ENCODE measurements at places on chromosomes 1 and 21.

DNA sequence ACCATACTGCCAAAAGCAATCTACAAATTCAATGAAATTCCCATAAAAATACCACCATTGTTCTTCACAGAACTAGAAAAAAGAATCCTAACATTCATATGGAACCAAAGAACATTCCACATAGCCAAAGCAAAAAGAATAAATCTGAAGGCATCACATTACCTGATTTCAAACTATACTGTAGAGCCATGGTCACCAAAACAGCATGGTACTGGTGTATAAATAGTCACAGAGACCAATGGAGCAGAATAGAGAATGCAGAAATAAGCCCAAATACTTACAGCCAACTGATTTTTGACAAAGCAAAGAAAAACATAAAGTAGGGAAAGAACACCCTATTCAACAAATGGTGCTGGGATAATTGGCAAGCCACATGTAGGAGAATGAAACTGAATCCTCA is 6.2 kb upstream of the DEPDC1 start:
- DNase-seq = no peak

- DNase-seq = no peak
These were observed 31.6 kb upstream of the NFIA start for GRCh38 chr1:61050541-61051442.

- peak; percentile 61 for DNase-seq
These were observed 297.5 kb downstream of the HHIPL2 start for GRCh38 chr1:222250376-222250775.

- DNase-seq = no peak
These were observed 40.4 kb downstream of the FRRS1 start for GRCh38 chr1:99725996-99726395.

GRCh38 chr1:215987092-215987875 is 420.2 kb downstream of the KCTD3 start:
- DNase-seq = peak; percentile 42

DNA sequence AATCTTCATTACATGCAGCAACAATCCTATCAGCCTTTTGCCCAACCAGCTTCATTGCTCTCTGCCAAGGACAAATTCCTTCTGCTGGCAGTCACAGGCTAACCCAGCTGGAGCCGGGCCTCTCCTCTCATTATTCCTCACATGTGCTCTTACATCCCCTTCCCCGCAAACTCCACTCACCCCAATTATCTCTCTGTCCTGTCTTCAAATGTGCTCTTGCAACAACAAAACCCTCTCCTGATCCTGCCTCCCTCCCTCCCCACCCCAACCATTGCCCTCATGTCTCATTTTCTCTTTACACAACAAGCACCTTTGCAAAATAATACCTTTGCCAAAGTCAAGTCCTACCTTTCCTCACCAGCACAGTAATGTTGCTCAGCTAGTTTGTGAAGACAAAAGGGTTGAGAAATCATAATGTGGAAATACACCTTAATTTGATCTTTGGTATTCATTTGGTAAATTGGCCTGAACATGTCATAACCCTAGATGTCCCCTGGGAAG is 36.0 kb upstream of the DHCR24 start:
- no peak for DNase-seq

- no peak for DNase-seq
These were observed 72.5 kb downstream of the ST6GALNAC5 start for GRCh38 chr1:76939817-76940216.

DNA sequence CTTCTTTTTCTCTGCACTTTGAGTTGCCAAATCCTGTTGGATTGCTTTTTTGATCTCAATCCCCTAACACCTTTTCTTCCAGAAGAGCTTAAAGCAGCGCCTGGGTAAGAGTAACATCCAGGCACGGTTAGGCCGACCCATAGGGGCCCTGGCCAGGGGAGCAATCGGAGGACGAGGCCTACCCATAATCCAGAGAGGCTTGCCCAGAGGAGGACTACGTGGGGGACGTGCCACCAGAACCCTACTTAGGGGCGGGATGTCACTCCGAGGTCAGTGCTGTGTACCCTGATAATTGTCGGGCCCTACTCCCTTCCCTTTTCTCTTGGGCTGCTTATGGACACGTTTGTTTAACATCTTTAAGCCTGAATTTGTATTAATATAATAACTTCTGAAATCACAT is 8.3 kb downstream of the CHTOP start:
- no peak for DNase-seq

DNA sequence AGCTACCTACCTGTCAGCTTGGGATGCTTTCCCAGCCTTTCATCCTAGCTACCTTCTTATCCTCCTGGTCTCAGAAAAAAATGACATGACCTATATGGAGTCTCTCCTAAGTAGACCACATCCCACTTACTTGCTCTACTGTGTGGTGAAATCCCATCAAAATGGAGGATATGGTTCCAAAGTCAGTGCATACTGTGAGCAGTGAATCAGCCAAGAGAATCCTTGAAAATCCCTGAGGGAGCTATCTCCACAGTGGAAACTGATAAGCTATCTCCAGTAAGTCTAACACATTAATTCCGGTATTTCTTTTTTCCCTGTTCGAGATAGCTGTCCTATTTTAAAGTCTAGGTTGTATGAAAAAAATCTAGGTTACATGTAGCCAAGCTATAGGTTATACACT is 189.7 kb downstream of the FGGY start:
- no peak for DNase-seq

DNA sequence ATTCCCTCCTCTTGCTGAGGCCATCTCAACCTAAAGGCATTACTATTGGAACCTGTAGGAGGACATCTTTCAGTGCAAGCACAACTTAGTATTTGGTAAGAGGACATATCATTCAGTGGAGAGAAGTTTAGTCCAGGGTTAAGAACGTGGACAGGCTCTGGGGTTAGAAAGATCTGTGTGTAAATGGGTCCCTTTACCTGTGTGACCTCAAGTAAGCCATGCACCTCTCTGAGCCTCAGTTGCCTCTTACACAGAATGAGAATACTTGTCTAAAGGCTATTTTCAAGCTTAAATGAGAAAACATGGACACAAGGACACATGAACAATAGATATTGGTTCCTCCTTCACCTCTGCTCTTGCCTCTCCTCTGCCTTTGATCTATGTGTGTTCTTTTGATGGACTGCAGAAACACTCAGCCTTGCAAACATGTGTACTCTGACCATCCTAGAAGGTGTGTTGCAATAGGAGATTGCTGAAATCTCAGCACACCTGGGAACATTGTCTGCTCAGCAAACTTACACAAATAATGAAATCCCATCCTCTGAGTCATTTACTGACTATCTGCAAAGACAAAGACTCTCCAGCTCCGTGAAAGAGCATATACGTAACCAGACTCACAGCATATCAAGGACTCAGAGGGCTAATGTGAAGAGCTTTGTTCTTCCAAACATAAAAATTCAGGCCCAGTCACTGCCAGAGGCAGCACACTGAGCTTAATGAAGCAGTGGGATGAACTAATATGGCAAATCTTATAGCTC is 143.8 kb downstream of the DAB1 start:
- DNase-seq = no peak

DNA sequence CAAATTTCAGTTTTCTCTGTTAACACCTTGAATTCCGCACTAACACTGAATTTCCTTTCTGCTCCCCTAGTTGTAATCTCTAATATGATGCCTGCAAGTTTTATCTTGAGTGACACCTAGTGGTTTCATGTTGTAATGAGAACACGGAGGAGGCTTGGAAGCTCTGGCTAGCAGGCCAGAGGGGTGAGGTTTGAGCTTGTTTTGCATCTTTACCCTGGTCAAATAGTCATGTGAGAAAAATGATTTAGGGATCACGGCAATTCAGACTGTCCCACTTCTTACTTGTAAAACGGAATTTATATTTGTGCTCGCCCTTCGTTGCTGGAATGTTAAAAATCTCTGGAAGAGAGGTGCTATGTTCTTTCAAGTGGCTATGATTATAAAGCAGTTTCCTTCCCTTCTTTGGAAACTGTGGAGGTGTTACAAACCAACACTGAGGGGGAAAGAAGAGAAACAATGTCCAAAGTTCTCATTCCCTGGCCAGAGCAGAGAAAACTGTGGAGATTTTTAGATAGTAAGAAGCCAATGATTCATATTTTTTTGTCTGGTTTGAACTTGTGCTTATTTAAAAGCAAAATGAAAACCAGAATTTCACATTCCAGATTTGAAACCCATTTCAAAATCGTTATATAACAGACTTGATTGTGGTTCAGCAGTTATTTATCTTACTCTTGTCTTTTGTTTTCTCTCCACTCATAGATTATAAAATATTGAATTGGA is 5.3 kb upstream of the MROH9 start:
- peak; percentile 45 for DNase-seq

GRCh38 chr1:150563340-150564038 is 14.3 kb downstream of the ADAMTSL4 start:
- DNase-seq = no peak

GRCh38 chr1:107785496-107786202 is 179.3 kb downstream of the VAV3 start:
- no peak for DNase-seq

- no peak for DNase-seq
These were observed 26.8 kb downstream of the LRRC53 start for GRCh38 chr1:74485622-74486021.

DNA sequence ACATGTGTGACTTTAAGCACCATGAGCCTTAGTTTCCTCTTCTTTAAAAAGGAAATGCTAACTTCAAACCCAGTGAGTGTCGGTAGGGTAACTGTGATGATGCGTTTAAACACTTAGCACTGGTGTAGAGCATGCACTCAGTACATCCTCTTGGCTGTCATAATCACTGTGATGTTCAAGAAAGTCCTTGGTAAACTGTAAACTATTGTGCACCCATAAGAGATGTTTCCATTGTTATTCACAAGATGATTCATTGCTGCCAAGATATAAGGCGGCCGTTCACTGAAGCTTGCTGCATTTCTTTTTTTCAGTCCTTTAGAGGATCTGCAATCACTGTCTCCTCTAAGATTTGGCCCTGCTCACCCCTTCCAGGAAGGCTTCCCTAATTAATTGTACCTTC is 61.8 kb upstream of the DAB1 start:
- no peak for DNase-seq

- DNase-seq = no peak
These were observed 51.7 kb downstream of the ABCA4 start for GRCh38 chr1:94068999-94069918.

- no peak for DNase-seq
These were observed 137.8 kb downstream of the GLIS1 start for GRCh38 chr1:53601031-53601745.

DNA sequence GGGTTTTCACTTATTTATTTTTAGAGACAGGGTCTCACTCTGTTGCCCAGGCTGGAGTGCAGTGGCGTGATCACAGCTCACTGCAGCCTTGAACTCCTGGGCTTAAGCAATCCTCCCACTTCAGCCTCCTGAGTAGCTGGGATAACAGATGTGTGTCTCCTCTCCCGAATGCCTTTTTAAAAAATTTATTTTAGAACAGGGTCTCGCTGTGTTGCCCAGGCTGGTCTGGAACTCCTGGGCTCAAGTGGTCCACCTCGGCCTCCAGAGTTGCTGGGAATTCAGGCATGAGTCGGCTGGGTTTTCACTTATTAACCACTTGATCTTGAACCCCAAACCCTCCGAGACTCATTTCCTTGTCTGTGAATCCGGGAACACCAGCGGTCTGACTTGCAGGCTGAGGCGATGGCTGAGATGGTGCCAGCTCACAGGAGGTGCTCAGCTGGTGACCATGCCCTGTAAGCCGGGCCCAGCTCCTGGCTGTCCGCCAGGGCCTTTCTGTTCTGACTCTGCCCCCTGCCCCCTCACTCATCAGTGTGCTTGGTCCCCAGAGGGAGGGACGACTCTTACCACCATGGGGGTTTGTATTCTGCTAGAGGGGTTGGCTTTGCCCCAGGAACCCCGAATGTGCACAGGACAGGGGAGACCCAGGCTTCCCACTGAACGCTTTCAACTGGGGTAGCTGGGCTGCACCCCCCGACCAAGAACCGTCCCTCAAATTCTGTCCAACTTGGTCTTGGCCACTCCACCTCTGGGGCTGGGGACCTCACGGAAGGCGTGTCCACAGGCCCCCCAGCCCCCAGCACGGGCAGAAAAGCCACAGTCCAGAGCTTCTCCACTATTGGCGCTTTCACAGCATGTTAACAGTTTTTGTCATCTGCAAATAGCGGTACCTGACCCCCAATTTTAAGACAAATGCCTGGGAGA is 22.5 kb downstream of the MMEL1 start:
- DNase-seq = no peak

- DNase-seq = no peak
These were observed 14.5 kb upstream of the C4BPB start for GRCh38 chr1:207073906-207074820.

GRCh38 chr1:46523496-46524353 is 27.7 kb downstream of the KNCN start:
- no peak for DNase-seq

DNA sequence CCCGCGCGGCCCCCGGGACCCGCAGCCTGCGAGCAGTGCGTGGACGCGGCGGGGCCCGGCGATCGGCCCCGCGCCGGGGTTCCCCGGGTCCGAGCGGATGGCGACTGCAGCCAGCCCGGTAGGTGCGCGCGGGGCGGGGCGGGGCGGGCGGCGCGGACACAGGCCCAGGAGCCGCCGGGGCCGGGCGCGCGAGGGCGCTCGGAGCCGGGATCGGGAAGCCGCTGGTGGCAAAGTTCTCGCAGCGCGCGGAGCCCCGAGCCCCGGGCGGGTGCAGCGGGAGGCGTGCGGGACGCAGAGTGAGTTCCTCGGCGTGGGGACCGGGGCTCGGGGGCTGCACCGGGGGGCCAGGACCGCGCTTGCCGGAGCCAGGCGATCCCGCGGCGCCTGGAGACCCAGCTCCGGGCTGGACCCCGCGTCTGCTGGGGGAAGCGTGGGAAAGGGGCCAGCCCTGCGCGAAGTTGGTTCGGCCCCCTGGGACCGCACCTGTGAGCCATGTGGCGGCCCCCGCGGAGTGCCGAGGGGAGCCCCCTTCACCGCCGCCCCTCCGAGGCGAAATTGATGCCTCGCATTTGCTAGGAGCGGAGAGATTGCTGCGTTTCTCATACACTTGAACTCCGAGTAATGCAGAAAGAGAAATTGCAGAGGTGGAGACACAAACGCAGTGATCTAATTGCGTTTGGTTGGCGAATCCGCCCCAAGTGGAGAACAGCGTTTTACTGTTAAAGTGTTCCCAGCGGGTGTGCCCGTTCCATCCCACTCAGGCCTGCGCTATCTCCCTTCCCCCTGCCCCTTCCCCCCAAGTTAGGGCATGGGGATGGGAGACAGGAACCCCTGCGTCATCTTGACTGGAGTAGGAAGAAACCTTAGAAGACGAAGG is 228.9 kb upstream of the TMEM51 start:
- DNase-seq = no peak

GRCh38 chr1:54619749-54620148 is 3.6 kb downstream of the FAM151A start:
- DNase-seq = no peak

DNA sequence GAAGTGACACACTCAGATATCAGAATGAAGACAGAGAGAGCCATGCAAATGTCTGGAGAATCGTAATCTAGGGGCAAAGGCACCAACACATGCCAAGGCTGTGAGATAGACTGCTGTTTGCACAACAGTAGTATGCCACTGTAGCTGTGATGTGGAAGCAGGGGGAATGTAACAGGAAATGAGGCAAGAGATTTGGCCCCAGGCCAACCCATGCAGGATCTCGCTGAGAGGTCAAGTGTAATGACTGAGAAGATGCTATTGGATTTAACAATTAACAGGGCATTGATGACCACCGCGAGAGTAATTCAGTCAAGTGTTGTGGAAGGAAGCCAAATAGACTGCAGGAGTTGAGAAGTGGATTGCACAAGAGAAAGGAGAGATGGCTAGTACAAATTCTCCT is 107.3 kb upstream of the ST6GALNAC5 start:
- DNase-seq = no peak

GRCh38 chr21:39316729-39317128 is 3.3 kb upstream of the BRWD1 start:
- no peak for DNase-seq

GRCh38 chr1:11229203-11229602 is 33.1 kb downstream of the MTOR start:
- no peak for DNase-seq

Measured in fibroblast of skin of left biceps (primary cell).